ENCODE measurements at places on chromosomes 7 and 10.

GRCh38 chr7:157574120-157574825 is 237.5 kb downstream of the DNAJB6 start:
- no peak for DNase-seq

GRCh38 chr7:121376979-121377378 is 19.1 kb downstream of the FAM3C start:
- DNase-seq: no peak

- DNase-seq: no peak
Measured at GRCh38 chr10:64286533-64286932, 765.3 kb downstream of the REEP3 start.

DNA sequence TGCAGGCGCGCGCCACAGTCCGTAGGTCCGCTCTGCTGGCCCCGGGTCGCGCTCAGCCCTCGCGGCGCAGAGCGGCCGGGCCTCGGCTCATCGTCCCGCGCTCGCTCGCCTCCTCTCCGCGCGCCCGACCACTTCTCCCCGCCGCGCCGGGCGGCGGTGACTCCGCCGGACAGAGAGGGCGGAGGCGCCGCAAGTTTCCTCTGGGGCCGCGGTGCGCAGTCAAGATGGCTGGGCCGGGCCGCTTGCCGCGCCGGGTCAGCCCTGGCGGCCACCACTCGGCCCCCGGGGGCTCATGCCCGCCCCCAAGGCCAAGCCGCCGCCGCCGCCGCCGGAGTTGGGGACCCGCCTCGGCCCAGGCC is 441 bp downstream of the FZD8 start:
- DNase-seq: no peak

DNA sequence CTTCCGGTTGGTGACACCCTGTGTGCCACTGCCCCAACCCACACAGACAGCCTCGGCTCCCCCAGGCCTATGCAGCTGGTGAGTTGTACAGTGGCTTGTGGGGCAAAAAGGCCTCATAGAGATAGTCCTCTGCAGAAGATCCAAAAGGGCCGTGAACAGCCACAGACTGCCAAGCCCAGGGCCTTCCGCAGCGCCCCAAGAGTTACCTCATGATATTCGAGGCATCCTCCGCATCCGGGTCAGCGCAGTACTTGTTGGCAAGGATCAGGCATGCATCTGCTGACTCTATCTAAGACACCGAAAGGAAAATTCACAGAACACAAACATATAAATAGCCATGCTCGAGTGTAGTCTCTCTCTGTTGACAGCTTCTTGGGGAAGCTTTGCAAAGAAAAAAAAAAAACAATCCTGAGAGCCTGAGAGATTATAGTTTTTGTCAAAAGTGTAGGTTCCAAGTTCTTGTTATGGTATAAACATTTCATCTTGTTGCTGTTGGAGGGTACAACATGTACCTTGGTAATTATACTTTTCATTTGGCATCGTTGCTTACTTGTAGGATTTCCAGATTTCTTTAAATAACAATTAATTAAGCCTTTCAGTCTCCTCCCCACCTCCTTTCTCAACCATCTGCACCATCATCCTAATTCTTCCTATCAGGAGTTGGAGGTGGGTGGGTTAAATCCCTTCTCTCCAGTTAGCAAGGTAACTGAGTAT is 553.0 kb downstream of the KCNMA1 start:
- no peak for DNase-seq

GRCh38 chr7:83001362-83002040 is 161.2 kb downstream of the PCLO start:
- no peak for DNase-seq
